ENCODE measurements at places on chromosomes 1 and 21.

DNA sequence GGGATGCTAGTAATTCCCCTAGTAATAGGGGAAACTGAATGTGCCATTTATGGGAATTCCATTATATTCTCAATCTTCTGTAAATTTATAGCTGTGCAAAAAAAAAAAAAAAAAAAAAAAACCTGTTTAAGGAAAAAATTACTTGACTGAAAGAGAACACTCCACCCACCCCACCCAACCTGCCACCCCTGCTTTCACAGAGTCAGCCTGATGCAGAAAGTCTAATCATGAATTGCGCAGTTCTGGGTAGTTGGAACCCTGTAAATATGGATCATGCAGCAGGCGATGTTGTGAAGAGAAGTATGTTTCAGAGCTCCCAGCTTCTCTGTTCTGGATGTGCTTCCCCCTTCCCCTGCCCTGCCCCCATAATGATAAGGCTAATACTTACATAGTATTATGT lies 19.6 kb upstream of the LAMC2 start:
- DNase-seq, result no peak

DNA sequence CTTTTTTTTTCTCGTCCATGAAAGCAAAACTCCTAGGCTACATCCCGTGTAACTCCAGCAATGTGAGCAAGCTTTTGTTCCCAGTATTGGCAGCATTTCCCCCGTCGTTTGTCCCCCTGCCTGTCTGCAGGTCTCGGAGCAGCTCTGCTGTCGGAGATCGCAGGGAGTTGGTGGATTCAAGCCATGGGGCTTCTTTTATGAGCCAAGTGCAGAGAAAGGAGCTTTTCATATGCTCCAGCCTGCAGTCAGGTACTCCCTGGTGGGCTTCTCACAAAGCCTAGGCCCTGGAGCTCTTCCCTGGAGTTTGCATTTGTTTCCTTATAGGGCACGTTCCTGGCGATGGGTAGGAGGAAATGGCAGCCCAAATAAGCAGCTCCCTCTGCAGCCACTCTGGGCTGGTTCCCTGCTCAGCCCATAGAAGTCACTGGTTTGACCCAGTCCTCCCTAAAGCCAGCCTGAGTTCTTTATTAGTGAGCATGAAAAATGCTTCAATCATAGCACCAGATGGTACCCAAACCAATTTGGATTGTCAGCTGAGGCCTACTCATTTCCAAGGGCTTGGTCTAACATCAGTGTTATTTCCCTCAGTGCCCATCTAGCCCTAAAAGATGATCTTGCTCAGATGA lies 78.3 kb downstream of the NUF2 start:
- DNase-seq, result no peak

DNA sequence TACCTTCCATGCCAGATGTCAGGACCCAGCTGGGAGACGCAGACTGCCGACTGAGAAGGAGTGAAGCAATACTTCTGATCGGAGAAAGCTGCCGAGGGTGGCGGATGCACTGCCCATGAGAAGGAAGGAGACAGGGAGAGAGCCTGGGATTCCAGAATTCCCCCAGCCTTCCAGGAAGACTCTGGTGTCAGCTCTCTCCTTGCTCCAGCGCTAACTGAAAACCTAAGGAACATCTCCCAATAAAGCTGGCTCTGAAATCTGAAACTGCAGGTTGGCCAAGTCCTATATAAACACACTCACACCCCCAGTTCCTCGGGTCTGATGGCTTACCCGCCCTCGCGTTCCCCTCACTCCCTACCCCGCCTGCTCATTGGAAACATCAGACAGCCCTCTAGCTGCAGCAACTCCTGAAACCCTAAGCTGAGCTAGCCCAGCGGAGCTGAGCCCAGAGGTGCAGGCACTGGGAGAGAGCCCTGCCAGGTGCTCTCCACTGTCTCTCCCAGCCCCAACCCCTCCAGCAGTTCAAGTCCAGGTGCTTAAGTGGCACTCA lies 52.3 kb downstream of the PLEKHA6 start:
- no peak for DNase-seq

DNA sequence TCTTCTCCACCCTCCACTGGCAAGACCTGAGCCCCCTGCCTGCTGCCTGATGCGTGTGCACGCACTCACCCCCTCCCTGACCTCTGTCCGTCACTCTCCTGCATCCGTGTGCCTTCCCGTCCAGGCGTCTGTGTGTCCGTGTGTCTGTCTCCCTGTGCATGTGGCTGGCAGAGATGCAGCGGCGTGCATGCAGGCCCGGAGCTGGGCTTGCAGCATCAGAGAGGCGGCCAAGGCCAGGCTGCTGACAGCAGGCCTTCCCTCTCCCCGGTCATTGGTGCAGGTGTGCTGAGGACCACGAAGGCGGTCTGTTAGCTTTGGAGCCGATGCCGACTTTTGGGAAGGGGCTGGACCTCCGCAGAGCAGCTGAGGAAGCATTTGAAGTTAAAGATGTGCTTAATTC lies 22.8 kb upstream of the ARHGEF16 start:
- DNase-seq, result no peak

DNA sequence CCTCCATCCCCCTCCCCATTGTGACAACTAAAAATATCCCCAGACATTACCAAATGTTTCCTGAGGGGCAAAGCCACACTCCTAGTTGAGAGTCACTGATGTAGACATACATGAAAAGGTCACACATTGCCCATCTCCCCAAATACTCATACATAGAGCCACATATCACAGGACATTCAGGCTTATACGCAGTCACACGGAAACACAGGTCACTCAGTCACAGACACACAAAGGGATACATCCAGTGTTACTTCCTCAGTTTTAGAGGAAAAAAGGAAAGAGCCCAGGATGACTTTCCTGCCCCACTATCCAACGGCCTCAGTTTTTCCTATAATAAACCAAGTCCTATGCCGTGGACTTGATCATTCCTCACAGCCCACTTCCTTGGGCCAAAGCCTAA lies 1.9 kb downstream of the SLC39A1 start:
- no peak for DNase-seq

Data from pulmonary artery endothelial cell (primary cell).